ENCODE measurements at places on chromosomes 2 and 18.

DNA sequence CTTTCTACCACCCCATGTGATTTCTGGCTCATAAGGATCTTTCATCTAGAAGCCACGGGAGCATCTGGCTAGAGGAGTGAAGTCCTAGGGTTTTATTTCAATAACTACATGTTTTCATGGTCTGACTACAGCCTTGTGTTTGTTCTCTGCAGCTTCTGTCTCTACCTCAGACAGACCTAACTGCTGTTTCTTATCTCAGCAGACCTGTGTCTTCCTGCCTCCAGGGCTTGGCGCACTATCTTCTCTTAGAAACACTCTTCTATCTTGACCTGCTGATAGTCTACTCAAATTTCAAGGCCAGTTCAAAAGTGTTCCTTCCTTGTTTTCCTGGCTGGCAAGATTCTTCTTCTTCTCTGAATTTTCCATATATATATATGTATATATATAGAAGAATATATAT, 11.0 kb upstream of the TRIB2 start:
- no peak for ATAC-seq

GRCh38 chr2:21452263-21452662, 328.5 kb downstream of the TDRD15 start:
- ATAC-seq = no peak

- peak; percentile 61 for ATAC-seq
Observed at GRCh38 chr18:49561289-49562193, at the start of gene LIPG. TSS of gene LIPG (plus strand) at chr18:49562057. CDS start at chr18:49562309, 252 bp downstream.

GRCh38 chr2:29749843-29750242, 171.5 kb downstream of the ALK start:
- no peak for ATAC-seq

GRCh38 chr2:201668402-201668910, 25.2 kb upstream of the TMEM237 start:
- ATAC-seq = peak; percentile 50

DNA sequence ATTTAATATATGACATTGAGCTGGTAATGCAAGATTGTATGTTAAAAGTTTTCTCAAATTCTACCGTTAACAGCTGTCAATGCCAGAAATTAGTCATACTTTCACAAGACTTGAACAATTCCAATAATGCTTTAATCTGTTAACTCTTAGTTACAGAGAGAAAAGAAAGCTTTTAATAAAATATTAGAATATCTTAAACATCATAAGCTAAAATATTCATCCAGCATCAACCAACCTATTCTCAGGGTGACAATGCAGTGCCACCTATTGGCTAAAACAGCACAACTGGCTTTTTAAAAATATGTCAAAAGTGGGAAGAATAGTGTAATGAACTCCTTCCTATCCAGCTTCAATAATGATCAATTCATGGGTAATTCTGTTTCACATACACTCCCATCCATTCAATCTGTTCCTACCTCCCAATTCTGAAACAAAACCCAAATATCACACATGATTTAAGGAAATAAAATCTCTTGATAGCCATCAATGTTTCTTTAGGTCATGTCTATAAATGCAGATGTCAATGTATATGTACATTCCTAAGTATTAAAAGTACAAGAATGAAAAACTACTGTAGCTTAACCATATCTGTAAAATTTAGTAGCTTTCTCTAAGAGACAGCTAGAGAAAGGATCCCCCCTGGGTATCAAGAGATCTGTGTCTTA, 79.8 kb upstream of the CCDC141 start:
- ATAC-seq = no peak

DNA sequence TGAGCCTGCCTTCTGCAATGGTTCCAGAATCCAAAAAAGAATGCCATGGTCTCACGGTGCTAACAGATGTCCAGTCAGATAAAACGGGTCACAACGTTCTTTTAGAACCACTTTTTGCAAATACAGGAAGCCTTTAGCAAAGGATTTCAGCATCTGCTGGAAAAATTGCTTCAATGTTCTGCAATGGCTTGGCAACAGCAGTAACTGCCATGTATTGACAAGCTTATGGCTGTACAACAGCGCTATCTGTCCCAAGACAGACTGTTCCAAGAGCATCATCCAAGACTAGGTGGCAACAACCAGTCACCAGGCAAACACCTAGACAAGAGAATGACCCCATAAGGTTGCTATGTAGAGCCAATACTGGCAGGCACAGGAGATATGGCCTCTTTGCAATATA, 37.6 kb upstream of the RIOK3 start:
- no peak for ATAC-seq

DNA sequence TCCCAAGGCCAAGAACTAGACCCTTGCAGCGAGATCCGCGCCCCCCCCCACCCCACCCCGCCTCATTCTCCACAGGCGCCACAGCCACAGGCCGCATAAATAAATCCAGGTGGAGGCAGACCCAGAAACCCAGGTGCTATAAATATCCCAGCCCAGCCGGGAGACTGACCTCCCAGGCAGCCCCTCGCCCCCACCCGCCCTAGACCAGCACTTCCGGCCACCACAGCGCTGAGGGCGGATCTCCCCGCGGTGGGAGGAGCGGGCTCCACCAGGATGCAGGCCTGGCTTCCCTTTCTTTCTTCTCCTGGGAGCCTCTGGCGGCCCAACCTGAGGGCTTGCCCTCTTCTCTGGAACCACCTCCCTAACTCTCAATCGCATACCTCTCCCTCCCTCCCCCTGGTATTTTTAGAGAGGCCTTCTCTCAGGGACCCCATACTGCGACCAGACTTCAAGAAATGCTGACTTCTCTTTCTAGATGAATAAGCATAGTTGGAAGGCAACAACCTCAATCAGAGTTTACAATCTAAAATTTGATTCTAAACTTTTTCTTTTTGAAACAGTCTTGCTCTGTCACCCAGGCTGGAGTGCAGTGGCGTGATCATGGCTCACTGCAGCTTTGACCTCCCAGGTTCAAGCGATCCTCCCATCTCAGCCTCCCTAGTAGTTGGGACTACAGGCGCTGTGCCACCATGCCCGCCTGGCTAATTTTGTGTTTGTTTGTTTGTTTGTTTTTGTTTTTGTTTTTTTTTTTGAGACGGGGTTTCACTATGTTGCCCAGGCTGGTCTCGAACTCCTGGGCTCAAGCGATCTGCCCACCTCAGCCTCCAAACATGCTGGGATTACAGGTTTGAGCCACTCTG, 55.0 kb downstream of the PKDCC start:
- peak; percentile 0 for ATAC-seq

DNA sequence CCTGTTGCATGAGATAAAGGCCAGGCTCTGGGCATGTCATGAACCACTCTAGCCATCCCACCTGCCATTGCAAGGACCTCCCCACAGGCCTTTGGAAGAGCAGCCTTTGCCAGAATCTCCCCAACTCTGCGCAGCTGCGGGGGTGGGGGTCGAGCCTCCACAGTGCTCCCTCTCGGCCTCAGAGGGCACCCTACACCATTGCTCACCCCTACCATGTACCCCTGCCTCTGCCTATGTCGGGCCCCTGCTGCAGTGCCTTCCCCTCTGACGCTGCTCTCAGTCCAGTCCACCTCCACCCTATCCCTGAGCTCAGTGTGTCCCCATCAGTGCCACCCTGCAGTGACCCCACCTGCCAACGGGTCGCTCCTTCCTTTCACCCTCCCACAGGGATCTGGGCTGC, 679.7 kb upstream of the RAB6C start:
- peak; percentile 18 for ATAC-seq

- no peak for ATAC-seq
Observed at GRCh38 chr18:12779043-12779442, 76.2 kb downstream of the PSMG2 start.

Measured in stimulated activated memory B cell treated with anti-CD40 and anti-IgM and Interleukin-4, amounts not matched to agents 10 μg/mL and 1 μg/mL and 100 μg/mL, for 72 hours (primary cell).